T-helper 17 cell (primary cell): ENCODE measurements at places on chromosomes 4 and X.

DNA sequence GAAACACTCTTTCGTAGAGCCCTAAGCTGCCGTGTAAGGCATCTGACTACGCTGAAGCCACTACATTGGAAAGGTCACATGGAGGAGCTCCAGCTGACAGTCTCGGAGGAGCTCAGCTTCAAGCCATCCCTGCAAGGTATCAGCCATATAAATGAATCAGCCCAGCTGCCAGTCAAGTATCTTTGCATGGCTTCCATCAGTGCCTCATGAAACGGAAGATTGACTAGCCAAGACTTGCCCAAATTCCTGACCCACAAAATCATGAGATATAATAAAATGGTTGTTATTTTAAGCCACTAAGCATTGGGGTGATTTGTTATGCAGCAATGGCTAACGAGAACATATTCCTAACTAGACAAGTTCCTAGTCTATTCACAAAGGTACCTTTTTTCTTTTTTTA is 104.1 kb upstream of the SCOC start:
- no peaks in the 10 kb centered on the region for H3K36me3 ChIP-seq
- no peak overlapping the region for H3K27ac ChIP-seq
- H3K27me3 ChIP-seq = peaks cover 40% of the 10 kb centered on the region

- no peaks in the 10 kb centered on the region for H3K27me3 ChIP-seq
- H3K4me3 ChIP-seq = no peak overlapping the region
- no peaks in the 10 kb centered on the region for H3K36me3 ChIP-seq
- no peak overlapping the region for H3K27ac ChIP-seq
- no peak for DNase-seq
Measured at GRCh38 chr4:87425711-87426110, 3.3 kb downstream of the NUDT9 start.

- H3K27ac ChIP-seq = no peak overlapping the region
- H3K27me3 ChIP-seq = peaks cover 39% of the 10 kb centered on the region
- no peaks in the 10 kb centered on the region for H3K36me3 ChIP-seq
Measured at GRCh38 chr4:147479786-147480185, 1.1 kb upstream of the EDNRA start.

GRCh38 chr4:110041735-110042134 is 129.1 kb downstream of the EGF start:
- no peak for DNase-seq
- no peak overlapping the region for H3K4me3 ChIP-seq
- H3K36me3 ChIP-seq = no peaks in the 10 kb centered on the region
- H3K27ac ChIP-seq = no peak overlapping the region

GRCh38 chr4:116059361-116059760 is 945.9 kb upstream of the NDST4 start:
- no peak overlapping the region for H3K27ac ChIP-seq
- no peaks in the 10 kb centered on the region for H3K36me3 ChIP-seq
- DNase-seq = no peak
- H3K4me3 ChIP-seq = no peak overlapping the region
- no peaks in the 10 kb centered on the region for H3K4me1 ChIP-seq

GRCh38 chr4:158996669-158997074 is 106.2 kb upstream of the RAPGEF2 start:
- H3K27me3 ChIP-seq = peaks cover 13% of the 10 kb centered on the region
- no peaks in the 10 kb centered on the region for H3K36me3 ChIP-seq
- no peak for DNase-seq
- no peak overlapping the region for H3K4me3 ChIP-seq
- H3K4me1 ChIP-seq = no peaks in the 10 kb centered on the region

GRCh38 chrX:42096265-42096920 is 173.0 kb upstream of the CASK start:
- H3K4me3 ChIP-seq = no peak overlapping the region
- H3K4me1 ChIP-seq = peaks cover 2% of the 10 kb centered on the region
- DNase-seq = no peak
- H3K27me3 ChIP-seq = no peaks in the 10 kb centered on the region

DNA sequence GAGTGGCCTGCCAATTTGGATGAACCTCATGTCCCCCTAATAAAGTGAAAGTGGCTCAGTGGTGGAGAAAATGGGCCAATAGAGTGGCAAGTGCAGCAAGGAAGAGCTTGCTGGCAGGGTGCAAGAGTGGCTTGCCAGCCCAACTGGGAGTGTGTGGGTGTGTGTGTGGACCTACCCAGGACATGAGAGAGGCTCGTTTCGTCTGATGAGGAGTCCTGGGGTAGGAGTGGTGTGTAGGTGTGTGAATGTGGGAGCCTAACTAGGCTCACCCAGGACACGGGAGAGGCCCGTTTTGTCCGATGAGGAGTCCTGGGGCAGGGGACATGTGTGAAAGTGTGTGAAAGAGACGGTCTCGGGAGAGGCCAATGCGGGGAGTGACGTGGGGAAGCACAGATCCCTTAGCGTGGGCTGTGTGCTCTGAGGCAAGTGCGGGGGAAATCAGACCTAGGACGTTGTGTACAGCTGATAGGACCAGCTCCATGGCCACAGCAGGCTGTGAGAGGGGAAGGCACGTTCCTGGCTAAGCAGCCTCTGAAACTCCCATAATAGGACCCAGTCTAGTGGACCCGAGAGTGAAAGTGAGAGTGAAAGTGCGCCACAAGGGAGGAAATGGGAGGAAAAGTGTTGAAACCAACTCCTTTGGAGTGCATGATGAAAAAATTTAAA is 5.3 kb downstream of the GAGE10 start:
- no peaks in the 10 kb centered on the region for H3K27me3 ChIP-seq
- peak overlapping the region; percentile 97 for H3K27ac ChIP-seq

GRCh38 chrX:86103061-86103460 is 45.2 kb upstream of the DACH2 start:
- no peak overlapping the region for H3K4me3 ChIP-seq
- no peaks in the 10 kb centered on the region for H3K27me3 ChIP-seq
- no peaks in the 10 kb centered on the region for H3K4me1 ChIP-seq
- no peak overlapping the region for H3K27ac ChIP-seq
- no peaks in the 10 kb centered on the region for H3K36me3 ChIP-seq

- no peak for DNase-seq
- H3K27ac ChIP-seq = no peak overlapping the region
- peaks cover 2% of the 10 kb centered on the region for H3K36me3 ChIP-seq
- no peak overlapping the region for H3K4me3 ChIP-seq
- H3K4me1 ChIP-seq = peaks cover 2% of the 10 kb centered on the region
- no peaks in the 10 kb centered on the region for H3K27me3 ChIP-seq
Measured at GRCh38 chrX:16592194-16592770, 57.7 kb upstream of the S100G start.

- no peaks in the 10 kb centered on the region for H3K4me1 ChIP-seq
- DNase-seq = no peak
- no peak overlapping the region for H3K4me3 ChIP-seq
Measured at GRCh38 chrX:88416002-88416401, 331.0 kb upstream of the CPXCR1 start.
